ENCODE measurements at places on chromosomes 16 and 17.

DNA sequence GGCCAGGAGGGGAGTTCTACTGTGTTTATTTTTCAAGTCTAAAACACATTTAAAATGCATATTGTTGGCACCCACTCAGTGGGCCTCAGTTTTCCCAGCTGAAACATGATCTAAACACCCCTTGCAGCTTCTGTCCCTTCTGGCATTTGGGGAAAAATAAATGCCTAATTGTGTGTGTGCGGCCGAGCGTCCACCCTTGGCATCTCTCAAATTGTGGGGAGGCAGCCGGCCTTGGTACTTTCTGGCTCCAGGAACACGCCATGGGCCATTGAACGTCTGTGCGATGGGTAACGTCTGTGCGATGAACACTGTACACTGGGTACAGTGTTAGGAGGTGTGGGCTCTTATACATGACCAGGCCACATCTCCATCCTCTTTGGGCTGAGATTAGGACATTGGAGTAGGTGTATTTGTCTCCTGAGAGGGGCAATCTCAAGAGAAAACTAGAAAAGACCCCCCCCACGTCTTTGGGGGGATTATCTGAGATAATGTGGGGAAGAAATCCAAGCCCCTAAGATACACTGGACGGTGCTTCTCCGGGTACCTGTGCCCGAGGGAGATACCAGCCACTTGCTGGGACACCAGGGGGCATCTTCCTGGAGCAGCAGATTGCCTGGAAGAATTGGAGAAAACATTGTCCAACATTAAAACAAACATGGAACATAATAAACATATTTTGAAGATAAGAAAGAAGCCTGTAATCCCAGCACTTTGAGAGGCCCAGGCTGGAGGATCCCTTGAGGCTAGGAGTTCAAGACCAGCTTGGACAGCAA is 54.9 kb downstream of the RAB11FIP4 start:
- no peak for DNase-seq

DNA sequence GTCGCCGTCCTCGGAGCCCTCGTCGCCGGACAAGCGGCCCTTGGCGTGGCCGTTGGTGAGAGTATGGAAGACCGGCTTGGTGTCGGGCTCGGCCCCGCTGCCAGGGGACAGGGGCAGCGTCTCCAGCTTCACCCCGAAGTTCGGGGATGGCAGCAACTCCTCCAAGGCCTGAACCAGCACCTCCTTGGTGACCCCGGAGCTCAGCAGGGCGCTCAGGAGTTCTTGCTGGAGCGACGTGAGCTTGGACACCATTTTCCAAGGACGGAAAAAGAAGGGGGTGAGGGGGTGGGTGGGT is 279 bp downstream of the HNF1B start:
- no peak for DNase-seq

DNA sequence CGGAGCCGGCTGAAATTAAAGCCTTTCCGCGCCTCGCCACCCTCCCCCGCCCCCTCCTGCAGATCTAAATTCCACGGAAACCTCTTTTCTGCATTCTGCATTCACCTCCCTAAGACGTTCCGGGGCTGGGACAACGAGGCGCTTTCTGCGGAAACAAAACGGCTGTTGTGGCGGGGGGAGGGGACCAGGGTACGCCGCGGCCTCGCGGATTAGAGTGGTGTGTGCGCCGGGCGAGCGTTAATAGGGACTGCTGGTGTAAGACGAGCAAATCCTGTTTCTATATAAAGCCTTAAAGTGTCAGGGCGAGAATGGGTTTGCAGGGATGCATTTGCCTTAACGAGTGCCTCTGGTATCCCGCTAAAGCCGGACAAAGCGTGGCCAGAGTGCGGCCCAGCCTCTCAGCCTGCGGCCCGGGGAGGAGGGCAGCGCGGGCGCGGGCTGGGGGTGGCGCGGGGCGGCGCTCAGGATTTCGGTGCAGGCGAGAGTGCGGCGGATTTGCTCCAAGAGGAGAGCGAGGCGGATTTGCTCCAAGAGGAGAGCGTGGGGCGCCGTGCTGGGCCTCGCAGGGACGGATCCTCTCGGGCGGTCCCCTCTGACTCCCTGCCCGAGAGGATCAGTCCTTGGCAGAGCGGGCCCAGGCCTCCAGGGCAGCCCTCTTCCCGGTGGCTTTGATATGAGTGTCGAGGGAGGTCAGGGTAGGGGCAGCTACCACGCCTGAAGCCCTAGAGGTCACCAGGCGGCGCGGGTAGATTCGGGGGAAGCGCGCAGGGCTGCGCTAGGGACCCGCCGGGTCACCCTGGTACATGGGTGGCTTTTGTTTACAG is 5.1 kb downstream of the BAHCC1 start:
- peak; percentile 34 for DNase-seq

DNA sequence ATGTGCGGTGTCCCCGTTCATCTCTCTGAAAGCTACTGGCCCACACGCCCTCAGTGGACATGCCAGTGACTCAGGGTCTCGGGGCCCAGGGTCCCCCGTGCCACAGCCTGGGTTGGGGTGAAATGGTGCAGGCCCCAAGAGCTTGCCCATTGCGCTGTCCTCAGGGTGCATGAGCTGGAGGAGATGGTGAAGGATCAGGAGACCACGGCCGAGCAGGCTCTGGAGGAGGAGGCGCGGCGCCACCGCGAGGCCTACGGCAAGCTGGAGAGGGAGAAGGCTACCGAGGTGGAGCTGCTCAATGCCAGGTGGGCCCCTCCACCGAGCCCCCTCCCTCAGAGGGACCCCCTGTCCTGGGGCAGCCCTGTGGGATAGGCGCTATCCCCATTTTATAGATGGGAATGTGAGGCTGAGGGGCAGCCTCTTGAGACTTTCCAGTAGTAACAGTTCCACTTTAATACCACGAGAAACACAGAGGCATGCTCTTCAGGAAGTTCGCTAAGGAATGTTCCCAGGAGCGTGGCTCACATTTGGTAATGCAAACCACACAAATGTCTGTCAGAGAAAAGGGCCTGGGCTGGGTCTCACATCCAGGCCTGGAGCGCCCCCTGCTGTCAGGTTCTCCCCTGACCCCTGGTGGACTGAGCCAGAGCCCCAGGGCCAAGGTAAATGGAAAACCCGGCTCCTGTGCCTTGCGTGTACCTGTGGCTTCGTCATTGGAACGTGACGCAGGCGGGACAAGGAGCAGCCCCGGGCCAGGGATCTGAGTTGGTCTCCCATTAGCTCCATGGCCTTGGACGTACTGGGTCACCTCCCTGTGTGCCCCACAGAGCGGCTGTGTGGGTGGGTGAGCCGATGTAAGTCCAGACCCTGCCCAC is 133.7 kb downstream of the RAB11FIP4 start:
- DNase-seq: peak; percentile 88
